ENCODE measurements at places on chromosomes 6 and 20.

DNA sequence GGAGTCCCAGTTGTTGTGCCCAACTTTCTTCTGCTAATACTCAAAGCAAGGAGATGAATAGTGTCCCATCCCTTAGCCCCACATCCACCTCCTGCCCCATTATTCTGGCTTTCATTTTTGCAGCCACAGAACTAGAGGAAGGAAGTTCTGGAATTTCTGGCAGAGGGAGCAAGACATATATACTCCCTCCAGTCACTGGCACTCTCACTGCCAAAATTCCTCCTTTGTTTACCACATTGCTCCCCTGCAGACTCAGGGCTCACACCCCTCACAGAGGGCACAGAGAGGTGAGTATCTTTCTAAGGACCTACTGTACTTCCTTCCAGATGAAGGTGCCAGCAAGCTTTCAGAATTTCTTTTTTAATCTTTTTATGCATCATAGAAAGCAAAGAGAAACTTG lies 168.0 kb upstream of the ID4 start:
- no peak for DNase-seq

DNA sequence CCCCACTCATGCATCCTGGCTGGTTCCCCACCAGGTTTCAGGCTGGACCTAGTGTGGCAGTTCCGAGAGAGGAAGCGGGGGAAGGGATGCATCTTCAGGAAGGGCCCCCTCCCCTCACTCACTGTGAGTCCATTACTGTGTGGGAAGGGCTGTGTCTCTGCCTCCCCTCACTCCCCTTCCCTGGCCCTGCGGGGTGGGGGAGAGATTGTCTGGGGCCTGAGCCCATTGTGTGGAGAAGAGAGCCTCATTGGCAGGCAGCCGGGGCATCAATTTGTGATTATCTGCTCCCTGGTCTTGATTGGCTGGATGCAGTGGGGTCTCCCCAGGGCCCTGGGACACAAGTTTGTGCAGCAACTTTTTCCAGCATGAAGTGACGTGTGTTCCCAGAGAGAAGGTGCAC lies 4.1 kb upstream of the MYT1 start:
- DNase-seq = no peak

DNA sequence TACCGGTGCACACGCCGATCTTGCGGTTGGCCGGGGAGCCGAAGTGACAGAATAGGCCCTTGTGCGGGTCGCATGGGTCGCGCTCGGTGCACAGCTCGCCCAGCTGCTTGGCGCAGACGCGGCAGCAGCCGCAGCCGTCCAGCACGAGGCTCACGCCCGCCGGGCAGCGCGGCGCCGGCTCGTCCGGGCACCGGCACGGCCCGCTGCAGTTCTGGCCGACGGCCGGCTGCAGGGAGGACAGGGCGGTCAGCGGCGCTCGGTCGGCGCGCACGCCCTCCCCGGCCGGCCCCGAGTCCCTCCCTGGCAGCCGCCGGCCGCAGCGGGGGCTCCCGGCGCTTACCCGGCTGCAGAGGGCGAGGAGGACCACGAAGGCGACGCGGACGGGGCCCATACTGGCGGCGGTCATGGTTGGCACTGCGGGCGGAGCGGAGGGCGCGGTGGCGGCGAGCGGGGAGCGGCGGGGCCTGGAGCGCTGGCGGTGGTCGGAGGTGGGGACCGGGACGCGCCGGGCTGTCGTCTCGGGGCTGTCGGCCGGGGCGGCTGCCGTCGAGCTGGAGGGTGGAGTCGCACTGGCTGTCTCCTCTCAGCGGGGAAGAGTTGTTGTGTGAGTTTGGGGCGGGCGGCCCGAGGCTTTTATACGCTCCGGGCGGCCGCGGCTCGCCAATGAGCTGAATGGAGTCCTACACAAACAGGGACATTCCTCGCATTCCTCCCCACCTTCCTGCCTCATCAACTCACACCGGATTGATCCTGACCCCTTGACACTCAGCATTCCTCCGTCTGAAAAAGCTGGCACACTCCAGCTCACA lies at the start of gene CCN2:
Gene CCN2 (minus strand): TSS at position 606 of the 809 bp plus-strand sequence. CDS start 200 bp downstream, at position 406.
- no peak for DNase-seq

- no peak for DNase-seq
Measured at GRCh38 chr20:46157076-46157592, 39.0 kb downstream of the CD40 start.

DNA sequence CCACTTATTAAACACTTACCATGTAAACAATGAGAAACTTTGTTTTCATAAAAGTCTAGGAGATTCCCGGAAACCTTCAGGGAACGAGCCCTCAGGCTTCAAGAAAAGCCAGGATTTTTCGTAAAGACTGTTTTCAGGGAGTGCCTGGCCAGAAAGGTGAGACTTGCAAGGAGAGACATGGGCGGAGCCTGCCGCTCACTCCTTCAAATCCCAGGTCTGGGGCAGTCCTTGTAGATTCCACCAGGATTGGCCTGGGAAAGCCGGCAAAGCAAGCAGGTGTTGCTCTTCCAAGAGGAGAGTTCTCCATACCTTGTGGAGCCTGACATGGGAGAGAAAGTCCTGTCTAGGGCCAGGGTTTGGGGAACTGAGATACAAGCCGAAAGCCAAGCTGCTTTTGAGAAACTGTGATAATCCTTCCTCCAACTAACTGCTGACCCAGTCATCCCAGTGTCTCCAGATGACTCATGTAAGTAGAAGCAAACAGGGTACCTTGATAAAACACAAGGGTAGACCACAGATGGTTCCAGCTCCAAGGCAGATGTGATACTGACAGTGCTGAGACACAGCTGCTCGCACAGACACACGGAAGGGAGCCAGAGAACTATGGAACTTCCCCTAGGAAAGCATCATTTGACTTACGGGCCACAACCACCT lies 69.4 kb upstream of the NAA20 start:
- no peak for DNase-seq

DNA sequence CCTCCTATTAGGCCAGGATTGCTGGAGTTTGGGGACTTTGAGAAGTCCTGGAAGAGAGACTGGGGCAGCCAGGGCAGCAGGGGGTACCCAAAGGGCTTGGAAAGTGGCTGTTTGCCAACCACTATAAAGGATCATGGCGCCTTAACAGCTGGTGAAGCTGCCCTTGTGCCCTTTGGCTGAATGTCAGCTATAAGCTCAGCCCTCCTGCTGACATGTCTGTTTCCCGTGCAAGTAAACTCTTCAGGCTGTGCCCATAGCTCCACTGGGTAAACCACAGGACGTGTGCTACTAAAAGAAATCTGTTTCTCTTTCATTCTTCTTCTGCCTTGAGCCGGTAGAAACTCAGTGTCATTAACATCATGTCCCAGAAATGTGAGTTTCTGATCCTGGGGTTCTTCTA lies 97.3 kb downstream of the CAP2 start:
- DNase-seq = no peak

All from NCI-H2227 treated with DMSO at 0.1 percent for 48 hours (cell line).